ENCODE measurements at places on chromosomes 6 and 20. TPM values are rescaled to one million over a fixed set of nuclear protein-coding genes. Genes with fewer than 3 reads are reported as not detected.

The TSBP1 gene
- total RNA-seq = not detected

The ERVFRD-1 gene
- not detected for total RNA-seq

The BPIFB1 gene
- total RNA-seq = not detected

The COL12A1 gene
- 36.2 TPM for total RNA-seq

The SFTA2 gene
- total RNA-seq = not detected

The SLC2A10 gene
- total RNA-seq = 7.5 TPM

The SLPI gene
- total RNA-seq = not detected

The SLC35D3 gene
- not detected for total RNA-seq

The HLA-DRB5 gene
- not detected for total RNA-seq

The KIF13A gene
- 27.8 TPM for total RNA-seq

The SNHG17 gene
- 2.8 TPM for total RNA-seq

The FAM50B gene
- 20.6 TPM for total RNA-seq

The TRIM40 gene
- not detected for total RNA-seq

The MYBL2 gene
- total RNA-seq = 0.47 TPM

The MCHR2 gene
- total RNA-seq = 4.1 TPM

The WFDC10B gene
- not detected for total RNA-seq

The WFDC2 gene
- total RNA-seq = 3.4 TPM

The TRAPPC3L gene
- not detected for total RNA-seq

The PBOV1 gene
- total RNA-seq = not detected

The KIFC1 gene
- 3.6 TPM for total RNA-seq

The FKBP1C gene
- 0.31 TPM for total RNA-seq

The GID8 gene
- 56.9 TPM for total RNA-seq

The BICRAL gene
- total RNA-seq = 28.2 TPM

The RAD21L1 gene
- total RNA-seq = not detected

The KPNA5 gene
- 96.7 TPM for total RNA-seq

The COMMD7 gene
- total RNA-seq = 24.2 TPM

The FGD2 gene
- total RNA-seq = 2.0 TPM

The LAMP5 gene
- 4.8 TPM for total RNA-seq

The POPDC3 gene
- total RNA-seq = not detected

The TP53INP2 gene
- total RNA-seq = 3.9 TPM

The PDYN gene
- total RNA-seq = not detected

The C20orf144 gene
- not detected for total RNA-seq

The SRMS gene
- not detected for total RNA-seq

The LY6G6C gene
- total RNA-seq = 0.31 TPM
